ENCODE measurements at places on chromosomes 12 and 14.

DNA sequence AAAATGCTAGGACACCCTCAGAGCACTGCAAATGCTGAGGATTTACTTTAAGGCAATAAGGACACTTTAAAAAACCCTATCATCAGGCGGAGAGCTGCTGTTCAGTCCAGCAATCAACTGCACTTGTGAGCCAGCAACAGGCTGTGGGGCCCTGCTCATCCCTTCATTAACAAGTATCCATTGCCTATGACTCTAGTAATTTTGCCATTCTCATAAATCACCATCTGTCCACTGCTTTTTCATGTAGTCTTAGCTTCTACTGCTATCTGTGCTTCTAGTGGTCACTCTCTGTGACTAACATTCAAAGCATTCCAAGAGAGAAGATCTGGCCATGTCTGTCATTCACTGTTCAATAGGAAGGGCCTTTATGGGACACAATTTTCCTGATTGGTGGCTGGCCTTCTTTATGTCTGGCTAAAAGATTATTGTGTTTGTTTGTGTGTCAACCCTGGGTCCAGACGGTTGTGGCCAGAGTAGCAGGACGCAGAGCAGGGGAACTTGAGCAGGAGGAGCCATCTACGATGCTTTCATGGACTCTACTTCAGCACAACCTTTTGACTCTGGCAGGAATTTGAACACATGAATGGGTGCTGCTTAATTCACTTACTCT lies 3.6 kb upstream of the KRAS start:
- no peak for DNase-seq

DNA sequence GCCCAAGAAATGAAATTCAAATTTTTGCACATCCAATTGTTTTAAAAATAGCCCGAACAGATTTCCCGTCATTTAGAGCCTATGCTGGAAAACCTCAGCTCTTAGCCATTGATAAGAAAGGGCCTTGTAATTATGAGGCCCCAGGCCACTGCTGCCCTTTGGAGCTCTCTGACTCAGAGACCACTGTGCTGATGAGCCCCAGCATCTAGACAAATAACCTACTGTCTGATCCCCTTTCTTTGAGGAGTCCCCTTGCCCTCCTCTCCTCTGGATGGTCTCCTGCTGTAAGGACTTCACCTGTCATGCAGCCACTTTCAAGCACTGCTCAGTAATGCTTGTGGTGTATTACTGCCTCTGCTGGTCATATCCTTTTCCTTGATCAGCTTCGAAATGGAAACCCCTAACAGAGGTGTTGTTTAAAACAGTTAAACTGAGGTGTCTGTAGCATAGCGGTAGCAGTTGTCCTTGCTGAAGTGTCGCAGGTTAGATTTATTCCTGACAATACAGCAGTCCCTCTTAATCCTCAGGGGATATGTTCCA lies 159.9 kb upstream of the SRRM4 start:
- no peak for DNase-seq

GRCh38 chr14:53037016-53037415 lies 86.2 kb upstream of the FERMT2 start:
- no peak for DNase-seq

DNA sequence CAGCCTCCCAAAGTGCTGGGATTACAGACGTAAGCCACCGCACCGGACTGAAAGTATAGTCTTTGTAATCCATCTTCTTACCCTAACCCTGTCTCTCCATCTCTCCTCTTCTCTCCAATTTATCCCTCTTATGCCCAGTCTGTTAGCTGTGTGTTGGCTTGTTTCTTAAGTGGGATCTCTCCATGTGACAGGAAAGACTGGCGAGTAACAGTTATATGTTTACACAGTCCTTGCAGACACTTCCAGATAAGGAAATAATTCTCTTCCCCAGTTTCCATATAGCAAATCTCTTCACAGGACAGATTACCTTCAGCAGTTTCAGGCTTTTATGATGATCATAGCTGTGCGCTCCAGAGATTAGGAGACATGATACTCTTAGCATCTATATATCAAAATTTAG lies 16.0 kb upstream of the DIP2B start:
- no peak for DNase-seq

DNA sequence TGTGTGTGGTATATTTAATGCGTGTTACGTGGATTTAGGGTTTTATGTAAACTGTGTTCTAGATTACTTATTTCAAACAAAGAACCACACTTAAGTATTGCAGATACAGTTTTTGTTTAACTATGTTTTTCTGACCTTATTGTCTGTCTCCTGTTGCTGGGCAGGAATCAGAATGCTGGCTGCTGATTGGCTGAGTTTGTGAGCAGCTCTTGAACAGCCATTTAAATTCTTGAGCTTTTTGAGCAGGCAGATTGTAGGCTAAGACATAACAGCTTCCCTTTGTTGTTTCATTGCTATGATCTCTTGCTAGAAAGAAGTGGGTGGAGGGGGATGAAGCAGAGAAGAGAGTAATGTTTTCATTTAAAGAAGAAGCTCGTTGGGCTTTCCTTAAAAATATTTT lies 52.2 kb downstream of the ATF7IP start:
- peak; percentile 34 for DNase-seq

DNA sequence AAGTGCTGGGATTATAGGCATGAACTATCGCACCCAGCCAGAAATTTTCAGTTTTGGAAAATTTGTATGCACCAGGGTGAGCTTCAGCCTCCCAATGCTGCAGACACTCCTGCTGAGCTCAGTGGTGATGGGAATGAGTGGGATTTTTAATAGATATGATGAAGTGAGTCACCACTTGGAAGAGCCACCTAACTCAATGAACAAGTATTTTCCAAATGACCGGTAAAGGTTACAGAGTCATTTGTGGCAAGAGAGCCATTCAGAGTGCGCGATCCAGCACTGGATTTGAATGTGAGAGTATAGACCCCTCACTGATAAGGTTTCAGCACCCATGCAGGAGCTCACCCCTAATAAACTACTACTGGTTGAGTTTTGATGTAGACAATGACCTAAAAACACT lies 100.7 kb downstream of the PPP2R5C start:
- no peak for DNase-seq

DNA sequence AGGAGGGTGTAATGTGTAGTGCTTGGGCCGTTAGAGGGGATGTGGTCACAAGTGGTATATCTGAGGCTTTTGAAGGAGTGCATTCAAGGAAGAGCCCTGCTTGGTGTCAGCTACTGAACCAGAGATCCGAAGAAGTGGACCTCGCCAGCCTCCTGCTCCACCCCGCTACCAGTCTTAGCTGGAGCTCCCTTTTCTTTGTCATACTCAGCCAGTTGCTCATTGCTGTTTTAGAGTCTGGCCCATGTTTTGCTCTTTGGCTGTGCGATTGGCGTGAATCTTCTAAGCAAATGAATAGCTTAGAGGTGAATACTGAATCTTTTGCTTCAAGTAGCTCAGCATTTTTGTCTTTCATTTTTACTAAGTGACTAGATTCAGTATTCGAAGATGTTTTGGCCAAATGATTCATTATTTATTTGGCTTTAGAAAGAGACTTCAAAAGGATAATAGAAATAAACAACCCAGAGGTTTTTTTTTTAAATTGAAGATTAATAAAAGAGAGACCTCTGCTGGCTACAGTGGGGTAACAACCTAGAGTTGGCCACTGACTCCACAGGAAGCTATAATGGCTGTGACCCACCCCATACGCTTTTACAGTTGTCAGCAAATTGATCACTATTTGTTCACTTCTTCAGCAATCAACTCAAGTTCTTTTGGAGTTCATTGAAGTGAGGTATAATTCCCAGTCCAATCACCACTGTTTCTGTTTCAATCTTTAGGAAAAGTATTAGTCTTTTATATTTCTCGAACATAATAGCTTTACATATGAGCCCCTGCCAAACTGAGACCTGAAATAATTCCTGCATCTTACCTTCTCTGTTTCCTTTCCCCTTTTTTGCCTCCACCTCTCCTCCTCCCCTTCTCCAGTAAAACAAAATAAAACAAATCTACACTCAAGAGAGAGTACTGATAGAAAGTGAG lies 19.9 kb downstream of the CDKN1B start:
- DNase-seq: no peak

DNA sequence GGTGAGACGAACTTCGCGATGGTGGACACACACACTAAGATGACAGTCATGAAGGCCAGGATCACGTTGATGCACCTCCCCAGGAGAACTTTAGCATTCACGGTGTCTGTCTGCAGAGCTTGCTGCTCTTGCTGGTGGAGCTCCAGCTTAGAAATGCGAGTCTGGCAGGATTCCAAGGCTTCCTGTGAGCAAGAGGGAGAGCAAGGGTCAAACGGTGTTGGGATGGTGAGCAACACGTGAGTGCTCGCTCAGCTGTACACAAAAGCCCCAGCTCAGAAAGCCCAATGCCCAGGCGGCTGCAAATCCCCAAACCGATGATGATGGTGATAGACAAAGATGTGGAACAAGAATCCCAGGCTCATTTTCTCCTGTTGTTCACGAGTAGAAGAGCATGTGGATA lies 78.8 kb downstream of the TMCC3 start:
- DNase-seq: no peak

GRCh38 chr12:25121916-25122315 lies 73.0 kb downstream of the DNAI7 start:
- no peak for DNase-seq

- DNase-seq: no peak
These were observed 14.3 kb downstream of the NECAP1 start for GRCh38 chr12:8096281-8096915.

- DNase-seq: no peak
These were observed 2.2 kb downstream of the TEDC1 start for GRCh38 chr14:105492971-105493871.

- no peak for DNase-seq
These were observed 142.7 kb downstream of the BCL11B start for GRCh38 chr14:99129211-99129696.

DNA sequence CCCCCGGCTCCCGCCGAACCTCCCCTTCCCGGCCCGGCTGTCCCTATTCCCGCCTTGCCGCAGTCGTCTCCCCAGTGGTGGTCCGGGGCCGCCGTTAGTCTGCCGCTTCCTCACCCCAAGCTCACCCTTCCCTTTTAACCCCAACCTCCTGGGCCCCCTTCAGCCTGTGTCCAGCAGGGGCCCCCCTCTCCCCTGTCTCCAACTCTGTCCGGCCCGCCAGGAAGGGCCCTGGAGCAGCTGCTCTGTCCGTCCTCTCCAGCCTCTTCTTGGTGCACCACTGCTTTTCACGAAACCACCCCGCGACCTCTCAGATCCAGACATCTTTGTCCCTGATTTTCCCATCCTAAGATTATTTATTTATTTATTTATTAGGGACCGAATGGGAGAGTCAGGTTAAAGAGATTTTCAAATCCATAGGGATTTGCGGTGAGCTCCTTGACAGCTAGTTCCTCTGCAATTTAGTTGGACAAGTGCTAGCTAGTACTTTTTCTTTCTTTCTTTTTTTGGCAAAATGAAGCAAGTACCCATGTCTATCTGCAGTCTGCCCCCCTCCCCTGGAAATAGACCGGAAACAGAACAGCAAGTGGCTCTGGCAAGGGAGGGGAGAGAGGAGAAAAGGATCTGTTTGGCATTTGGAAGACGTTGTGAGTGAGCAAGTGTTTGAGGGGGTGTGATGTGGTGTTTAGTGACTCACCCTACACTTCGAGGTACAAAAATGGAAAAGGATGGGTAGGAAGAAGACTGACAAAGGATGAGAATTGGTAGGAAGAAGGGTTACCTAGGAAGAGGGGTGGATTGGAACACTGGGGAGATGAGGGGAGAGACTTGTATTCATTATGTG lies 632 bp downstream of the UBR7 start:
- DNase-seq: no peak

GRCh38 chr14:50666772-50667683 lies 1.1 kb downstream of the SAV1 start:
- no peak for DNase-seq

DNA sequence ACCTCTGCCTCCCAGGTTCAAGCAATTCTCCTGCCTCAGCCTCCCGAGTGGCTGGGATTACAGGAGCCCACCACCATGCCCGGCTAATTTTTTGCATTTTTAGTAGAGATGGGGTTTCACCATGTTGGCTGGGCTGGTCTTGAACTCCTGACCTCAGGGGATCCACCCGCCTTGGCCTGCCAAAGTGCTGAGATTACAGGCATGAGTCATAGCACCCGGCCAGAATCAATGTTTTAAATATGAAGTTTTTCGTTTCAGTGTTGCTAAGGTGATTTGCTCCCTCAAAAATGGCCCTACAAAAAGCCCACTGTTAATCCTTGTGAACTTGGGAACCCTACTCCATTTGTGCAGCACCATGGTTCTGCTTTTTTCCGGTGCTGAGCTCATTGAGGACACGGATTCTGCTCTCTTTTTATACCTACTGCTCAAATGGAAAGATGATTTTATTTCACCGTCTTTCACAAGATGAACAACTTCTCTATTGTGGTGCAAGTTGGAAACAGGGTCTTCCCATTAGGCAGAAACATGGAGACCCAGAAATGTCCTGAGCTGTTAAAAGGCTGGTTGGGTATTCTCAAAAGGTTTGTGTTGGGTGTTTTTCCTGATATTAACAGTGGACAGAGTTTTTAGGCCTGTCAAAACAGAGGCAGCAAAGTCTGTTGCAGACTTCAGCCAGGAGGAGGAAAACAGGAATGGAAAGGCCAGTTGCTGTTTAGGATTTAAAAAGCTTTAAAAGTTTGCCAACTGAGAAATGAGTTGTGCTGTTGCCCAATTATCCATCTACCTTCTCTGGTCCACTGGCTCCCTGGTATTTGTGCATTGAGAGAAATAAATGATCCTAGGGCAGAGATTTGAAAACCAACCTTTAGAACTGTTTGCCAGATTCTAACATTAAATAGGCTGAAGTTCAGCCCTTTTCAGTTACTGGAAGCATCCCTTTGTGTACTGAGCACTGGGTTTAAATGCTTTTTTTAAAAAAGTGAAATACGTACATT lies 85.8 kb downstream of the ATP23 start:
- DNase-seq: no peak

DNA sequence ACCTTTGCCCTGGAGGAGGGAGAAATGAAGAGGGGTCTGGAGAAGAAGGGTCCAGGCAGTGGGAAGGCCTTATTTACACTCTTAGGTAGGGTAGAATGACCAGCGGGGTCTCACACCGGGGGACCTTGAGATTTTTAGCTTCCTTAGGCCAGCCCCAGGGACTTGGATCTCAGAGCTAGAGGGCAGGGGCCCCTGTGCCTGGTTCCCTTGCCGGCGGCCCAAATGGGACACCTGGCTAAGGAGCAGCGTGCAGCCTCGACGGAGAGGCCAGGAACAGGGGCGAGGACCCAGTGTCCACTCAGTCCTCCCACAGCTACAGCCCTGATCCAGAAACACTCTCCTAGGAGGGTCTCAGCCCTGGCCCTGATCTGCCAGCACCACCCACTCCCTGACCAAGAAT lies 41.8 kb downstream of the DIO3 start:
- no peak for DNase-seq

DNA sequence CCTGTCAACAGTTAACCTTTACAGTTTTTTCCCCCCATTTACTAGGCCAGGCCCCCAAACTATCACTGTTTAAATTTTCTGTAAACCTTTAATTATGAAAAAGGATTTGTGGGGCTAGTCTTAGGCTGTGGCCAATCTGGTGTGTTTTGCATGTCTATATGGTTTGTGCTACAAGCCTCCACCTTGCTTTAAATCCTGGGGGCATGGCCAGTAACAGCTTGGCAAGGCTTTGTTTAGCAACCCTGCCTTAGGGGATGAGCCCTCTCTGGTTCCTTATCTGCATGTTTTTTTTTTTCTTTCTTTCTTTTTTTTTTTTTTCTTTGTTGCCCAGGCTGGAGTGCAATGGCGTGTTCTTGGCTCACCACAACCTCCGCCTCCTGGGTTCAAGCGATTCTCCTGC lies 102.7 kb downstream of the KCNMB4 start:
- DNase-seq: no peak

- no peak for DNase-seq
These were observed 10.6 kb upstream of the NUBPL start for GRCh38 chr14:31550589-31550988.

Data from activated CD4-positive, CD25-positive, alpha-beta regulatory T cell treated with anti-CD3 and anti-CD28 coated beads, Interleukin-2, amount 50 U/mL, for 16 hours (primary cell).